Fibroblast of the aortic adventitia (primary cell): ENCODE measurements at places on chromosomes 12 and 14.
A peak's percentile ranks its signal among the peaks of the same experiment; 100 is the strongest.

GRCh38 chr14:95500201-95500681 is 16.2 kb downstream of the SYNE3 start:
- no peak for DNase-seq

DNA sequence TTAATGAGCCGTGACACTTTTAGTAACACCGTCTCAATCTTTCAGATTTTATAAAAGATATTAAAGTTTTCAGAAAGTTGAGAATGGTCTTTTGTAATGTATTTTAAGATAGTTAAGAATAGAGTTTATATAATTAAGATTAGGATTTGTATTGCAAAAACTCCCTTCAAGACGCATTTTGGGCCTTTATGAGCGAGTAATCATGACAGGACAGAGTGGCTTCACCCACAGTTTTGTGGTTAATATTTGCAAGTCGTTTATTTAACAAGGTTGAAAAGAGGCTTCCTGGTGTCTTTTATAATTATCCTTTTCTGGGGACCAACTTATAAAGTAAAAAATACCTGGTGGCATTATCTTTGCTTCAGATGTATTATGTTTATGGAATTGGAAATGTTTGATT is 44.0 kb downstream of the TRAF3 start:
- DNase-seq: no peak

DNA sequence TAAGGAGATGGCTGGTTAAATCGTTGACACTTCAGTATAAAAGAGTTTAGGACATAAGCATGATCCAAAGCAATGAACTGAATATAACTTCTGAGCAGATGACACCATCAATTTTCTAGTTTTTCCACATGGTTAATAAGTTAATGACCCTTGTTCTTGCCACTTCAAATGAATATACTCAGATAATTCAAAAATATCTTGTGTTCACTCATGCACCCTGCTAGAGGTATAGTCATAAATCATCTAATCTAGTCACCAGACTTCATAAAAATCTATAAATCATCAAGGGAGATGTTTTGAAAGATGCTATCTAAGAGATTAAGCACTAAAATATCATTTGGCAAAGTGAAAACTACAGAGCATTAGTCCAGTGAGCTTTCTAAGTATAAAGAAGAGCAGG is 131.9 kb downstream of the MDGA2 start:
- DNase-seq: no peak

GRCh38 chr14:98949481-98950135 is 322.4 kb downstream of the BCL11B start:
- DNase-seq: no peak

GRCh38 chr12:94405413-94406116 is 54.1 kb downstream of the CEP83 start:
- peak; percentile 34 for DNase-seq

DNA sequence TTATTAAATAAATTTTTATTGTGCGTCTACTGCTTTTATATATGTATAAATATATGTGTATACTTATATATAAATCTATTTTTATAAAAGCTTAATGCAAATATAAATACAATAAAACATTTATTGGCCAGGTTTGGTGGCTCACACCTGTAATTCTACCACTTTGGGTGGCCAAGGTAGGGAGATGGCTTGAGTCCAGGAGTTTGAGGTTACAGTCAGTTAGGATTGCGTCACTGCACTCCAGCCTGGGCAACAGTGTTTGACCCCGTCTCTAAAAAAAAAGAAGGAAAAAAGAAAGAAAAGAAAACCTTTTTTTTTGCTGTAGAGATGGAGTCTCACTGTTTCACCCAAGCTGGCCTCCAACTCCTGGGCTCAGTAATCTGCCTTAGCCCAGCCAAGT is 20.9 kb downstream of the ACTR6 start:
- no peak for DNase-seq

- peak; percentile 35 for DNase-seq
Observed at GRCh38 chr12:23729359-23729758, 220.1 kb downstream of the SOX5 start.

DNA sequence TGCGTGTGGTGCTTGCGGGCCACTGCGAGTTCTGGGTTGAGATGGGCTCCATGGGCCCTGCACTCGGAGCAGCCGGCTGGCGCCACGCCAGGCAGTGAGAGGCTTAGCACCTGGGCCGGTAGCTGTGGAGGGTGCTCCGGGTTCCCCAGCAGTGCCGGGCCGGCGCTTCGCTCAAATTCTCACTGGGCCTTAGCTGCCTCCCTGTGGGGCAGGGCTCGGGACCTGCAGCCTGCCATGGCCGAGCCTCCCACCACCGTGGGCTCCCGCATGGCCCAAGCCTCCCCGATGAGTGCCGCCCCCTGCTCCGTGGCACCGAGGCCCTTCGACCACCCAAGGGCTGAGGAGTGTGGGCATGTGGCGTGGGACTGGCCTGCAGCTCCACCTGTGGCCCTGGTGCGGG is 375.7 kb downstream of the NELL2 start:
- no peak for DNase-seq

DNA sequence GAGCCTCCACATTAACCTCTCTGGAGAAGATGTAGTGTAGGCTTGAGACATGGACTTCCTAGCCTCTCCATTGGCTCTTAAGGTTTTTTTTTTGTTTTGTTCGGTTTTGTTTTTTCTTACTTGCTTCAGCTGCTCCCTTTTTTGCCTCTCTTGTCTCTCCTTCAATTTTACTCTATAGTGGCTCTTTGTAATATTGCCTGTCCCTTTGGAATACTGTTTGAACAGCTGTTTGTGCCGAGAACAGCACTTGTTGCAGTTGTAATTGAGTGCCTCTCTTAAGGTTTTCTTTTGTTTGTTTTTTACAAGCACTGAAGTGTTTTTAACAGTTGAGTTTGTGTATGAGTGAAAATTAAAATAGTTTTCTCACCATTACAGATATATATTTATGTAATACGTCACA is 567.7 kb downstream of the LRFN5 start:
- DNase-seq: no peak

- no peak for DNase-seq
Observed at GRCh38 chr12:111426344-111427185, 20.8 kb downstream of the SH2B3 start.
